NCI-H1930 (cell line): ENCODE measurements at places on chromosomes 1 and 21.

GRCh38 chr1:2106659-2107405 lies 56.6 kb downstream of the PRKCZ start:
- no peak for DNase-seq

- DNase-seq, result no peak
These were observed 337.9 kb downstream of the TBX15 start for GRCh38 chr1:118650107-118650807.

DNA sequence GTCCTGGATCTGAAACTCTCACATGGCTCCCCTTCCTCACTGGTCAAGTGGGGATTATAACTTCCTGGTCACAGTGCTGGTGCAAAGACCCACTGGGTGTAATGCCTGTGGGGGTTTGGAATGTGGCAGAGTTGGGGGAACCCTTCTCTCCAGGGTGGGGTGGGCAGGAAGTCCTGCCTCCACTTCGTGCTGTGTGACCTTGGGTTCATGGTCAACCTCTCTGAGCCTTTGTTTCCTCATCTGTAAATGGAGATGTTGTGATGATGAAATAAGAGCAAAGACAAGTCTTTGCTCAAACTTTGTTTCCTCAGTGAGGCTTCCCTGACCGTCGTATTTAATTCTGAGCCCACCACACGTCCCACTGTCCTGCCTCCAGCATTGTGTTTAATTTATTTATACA lies 564.7 kb downstream of the PTPRU start:
- DNase-seq, result no peak

DNA sequence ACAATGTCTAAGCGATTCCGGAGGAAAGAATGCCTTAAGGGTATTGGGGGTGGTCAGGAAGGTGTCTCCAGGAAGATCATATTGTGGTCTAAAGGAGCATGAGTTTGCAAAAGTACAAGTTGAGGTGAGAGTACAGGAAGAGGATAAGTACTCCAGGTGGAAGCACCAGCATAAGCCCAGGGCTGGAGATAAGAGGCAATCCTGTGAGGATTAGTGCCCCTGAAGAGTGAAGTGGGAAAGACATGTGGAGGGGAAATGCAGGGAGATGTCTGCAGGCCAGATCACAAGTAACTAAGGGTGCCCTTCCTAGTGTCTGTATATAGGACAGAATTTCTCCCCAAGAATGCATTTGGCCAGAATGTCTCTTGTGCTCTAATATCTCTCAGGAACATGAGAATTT lies 188.3 kb upstream of the DPT start:
- no peak for DNase-seq

GRCh38 chr1:7780976-7781375 lies 3.1 kb upstream of the PER3 start:
- no peak for DNase-seq

DNA sequence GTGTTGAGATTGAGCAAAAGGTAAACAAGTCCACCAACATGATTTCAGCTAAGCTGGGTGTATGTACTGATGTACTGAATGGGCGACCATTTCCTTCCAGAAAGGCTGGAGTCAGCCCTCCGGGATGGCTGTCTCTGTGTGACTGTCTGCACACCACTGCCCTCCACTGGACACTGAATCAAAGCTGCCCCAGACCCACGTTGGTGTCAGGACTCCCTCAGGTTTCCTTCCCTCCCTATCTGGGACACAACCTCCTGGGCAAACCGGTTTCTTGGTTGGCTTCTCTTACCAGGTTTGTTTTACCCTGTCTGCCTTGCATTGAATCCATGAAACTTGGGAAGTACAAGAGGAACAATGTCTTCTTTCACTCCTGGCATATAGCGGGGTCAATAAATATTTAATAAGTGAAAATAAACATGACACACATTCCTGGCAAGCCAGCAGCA lies 5.3 kb upstream of the SRP9 start:
- DNase-seq, result peak; percentile 71

DNA sequence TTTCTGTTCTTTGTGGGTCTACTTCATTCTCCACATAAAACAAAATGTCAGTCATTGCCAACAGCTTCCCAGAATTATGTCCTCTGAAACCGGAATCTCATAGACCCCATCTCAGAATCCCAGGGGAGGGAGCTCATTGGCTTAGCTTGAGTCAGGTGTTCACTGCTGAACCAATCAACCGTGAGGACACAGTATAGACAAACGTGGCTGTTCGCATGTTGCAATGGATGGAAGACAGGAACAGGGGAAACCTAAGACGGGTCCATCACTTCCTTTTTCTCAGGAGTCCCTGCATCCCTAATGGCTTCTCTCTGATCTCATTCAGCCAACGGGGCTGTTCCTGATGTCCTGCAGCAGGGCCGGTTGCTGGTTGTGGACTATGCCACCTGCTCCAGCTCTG lies 9.1 kb downstream of the CELA2A start:
- DNase-seq, result no peak

DNA sequence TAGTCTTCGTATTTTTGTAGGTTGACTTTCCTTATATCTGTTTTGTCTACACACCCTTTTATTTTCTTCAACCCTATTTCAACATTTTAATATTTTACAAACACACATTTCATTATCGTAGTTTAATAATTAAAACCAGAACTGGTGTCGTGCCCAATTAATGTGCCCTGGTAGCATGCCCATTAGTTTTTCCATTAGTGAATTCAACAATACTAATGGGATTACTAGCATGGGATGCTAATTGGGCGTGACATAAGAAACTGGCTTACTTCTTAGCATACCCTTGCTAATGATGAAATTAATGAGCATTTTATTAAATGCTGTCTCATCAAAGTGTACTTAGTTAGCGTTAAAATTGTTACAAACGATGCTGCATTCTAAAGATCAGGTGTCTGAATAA lies 332.7 kb downstream of the USH2A start:
- DNase-seq, result no peak

GRCh38 chr1:221809091-221810029 lies 67.5 kb upstream of the DUSP10 start:
- DNase-seq, result no peak

DNA sequence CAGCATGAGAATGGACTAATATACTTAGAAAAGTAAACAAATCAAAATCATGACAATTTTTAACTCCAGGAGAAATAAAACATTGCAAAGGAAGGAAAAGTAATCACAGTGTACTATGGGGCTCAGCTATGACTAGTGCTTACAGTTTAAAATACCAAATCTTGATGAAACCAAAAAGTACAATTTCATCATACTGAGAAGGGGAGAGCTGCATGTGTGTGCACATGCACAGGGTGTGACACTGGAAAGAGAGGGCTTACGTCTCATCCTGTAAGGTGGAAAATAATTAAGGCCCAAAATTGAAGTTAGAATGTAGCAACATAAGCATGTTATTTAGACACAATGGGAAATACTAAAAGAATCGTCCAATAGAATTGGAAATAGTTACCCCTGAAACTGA lies 64.6 kb downstream of the OMA1 start:
- DNase-seq, result no peak

- DNase-seq, result no peak
These were observed 331.3 kb upstream of the NR5A2 start for GRCh38 chr1:199696225-199696624.

DNA sequence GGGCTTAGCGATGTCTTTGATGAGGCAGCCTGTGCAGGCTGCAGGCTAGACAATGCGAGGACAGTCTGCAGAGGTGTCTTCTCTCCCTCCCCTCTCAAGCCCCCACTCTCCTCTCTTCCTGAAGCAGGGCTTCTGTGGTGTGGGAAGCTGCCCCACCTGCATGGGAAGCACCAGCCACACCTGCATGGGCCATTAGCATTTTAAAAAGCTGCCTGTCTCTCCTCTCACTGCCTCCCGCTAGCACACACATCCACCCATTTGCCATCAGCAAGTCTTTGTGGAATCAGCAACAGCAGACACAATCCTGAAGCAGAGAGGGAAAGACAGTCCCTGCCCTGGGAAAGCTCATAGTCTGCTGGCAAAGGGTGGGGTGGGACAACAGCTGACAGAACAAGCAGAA lies 53.1 kb downstream of the NAV1 start:
- DNase-seq, result no peak

GRCh38 chr1:33905241-33905640 lies 41.4 kb downstream of the HMGB4 start:
- DNase-seq, result no peak

DNA sequence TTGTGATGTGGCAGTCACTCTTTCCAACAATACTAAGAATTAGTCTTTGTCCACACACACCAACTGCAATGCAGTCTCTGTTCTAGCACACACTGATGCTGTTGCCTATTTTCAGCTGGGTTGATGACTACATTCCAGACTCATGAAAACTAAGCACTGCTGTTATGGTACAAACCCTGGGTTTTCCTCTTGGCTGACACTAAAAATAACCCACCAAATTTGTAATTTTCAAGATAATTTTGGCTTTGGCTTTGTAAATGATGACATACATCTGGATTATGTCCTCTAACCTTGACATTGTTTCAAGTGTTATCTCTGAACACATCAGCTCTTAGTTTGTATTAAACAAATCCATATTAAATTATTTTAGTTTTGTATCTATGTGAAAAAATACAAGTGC lies 444.8 kb downstream of the PTPRC start:
- DNase-seq, result no peak

DNA sequence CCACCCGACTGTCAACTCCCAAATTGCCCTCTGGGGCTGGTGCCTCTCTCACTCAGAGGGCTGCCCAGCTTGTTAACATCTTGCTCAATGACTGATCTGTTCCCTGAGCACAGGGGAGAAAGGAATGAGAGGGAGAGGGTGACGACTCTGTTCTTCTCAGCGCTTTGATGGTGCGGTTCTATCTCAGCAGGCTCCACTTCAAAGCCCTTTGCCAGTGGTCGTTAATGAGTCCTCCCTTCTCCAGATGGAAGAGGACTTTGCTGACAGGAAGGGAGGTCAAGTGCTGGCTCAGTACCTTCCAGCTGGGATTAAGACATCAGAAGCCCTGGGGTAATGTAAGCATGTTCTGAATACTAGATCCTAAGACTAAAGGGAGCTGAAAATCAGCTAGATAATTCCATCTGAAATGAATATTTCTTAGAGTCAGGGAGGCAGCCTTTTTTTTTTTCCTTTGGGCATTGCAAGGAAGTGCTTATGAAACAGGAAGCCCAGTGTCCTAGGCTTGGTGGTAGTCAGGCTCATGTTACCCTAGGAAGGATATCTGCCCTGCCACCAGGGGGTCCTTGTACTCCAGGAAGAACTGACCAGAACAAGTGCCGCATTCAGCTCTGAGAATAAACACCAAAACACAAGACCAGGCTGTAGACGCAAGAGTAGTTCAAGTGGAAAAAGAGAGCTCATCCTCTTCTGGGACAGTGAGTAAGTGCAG lies 4.7 kb downstream of the FMOD start:
- no peak for DNase-seq

GRCh38 chr1:19955534-19956170 lies 23.8 kb downstream of the PLA2G2A start:
- DNase-seq, result no peak

DNA sequence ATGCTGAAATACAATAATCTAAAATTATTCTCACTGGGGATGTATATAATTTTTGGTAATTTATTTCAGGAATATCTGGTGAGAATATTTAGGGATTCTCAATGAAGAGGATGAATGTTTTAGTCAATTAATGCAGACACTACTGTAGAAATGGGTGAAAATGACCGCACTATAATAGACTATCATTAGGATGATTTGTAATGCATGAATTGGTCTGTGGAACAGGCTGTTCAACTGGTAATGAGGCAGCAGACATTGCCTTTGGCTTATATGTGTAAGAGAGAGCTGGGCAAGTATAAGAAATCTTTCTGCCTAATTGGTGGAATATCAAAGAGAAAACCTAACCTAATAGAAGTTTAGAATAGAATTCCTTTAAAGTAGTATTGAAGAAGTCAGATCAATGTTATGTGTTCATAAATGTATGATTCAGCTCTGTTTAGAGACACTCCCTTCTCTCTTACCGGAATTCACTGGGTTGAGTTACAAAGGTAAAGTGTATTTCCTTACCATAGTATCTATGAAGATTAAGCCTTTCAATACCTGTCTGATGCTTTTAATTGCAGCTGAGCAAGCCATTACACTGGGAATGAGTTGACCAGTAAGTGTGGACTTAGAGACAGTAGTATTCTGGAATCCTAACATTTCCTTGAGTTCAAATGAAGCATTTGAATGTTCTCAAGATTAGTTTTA lies 274.5 kb downstream of the S1PR1 start:
- peak; percentile 5 for DNase-seq

DNA sequence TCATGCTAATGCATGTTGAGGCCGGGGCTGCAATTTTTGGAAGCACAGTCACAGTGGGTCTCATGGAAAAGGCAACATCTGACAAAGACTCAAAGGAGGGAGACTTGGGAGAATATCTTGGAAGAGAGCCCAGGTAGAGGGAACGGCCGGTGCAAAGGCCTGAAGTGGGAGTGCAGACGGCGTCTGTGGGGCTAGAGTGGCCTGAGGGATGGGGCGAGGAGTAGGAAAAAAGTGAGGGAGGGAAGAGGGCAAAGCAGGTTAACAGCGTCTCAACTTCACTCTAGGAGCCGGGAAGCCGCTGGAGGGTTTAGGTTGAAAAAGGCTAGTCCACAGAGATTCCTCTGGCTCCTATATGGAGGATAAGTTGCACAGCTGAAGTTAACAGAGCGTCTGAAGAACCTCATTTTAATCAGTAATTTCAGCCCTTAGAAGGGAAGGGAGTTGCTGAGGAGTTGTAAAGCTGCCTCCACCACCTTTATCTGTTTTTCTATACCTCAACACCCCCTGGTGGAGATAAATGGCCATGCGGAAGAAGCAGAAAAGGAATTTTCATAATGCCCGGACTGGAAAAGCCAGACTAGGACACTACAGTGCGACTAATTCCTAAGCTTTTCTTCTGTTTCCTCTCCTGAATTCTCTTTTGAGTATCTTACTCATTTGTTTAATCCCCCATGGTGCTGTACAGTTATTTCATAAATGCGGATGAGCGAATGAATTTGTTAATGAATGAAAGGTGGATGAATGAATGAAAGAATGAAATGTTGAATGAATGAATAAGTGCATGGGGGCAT lies 78.7 kb upstream of the ZNF281 start:
- peak; percentile 31 for DNase-seq

DNA sequence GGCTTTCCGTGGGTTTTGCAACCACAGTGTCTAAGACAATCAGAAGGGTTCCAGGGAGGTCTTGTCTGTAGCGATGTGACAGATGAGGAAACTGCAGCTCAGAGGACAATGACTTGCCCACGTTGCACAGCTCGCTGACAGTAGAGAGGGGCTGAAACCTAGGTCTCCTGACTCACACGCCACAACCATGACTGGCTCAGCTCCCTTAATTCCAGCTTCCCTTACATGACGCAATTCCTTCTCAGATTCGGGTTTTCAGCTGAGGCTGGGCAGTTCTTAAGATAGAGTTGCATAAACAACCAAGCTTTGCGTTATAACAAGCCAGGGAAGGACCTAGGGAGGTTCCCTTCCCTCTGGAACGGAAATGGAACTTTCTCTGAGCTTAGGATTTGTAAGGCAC lies 36.3 kb downstream of the DHCR24 start:
- DNase-seq, result no peak
